ENCODE measurements at places on chromosomes 13 and 19.

DNA sequence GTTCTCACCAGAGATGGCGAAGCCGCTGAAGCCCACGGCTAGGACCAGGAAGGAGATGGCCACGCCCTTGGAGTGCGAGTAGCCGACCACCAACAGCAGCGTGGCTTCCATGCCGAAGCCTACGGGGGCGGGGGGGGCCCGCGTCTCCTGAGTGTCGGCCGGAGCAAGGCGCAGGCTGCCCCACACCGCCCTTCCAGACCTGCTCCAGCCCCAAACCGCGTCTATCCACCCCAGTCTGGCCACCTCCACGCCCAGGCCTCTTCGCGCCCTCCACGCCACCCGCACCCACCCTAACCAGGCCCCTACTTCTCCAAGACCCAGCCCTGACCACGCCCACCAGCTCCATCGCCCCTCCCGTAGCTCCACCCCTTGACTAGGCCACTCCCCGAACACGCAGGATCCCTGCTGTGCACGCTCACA, 6.2 kb downstream of the GFY start:
- DNase-seq, result no peak

GRCh38 chr13:95146486-95146885, 154.8 kb downstream of the ABCC4 start:
- DNase-seq, result no peak

GRCh38 chr19:7506385-7507328, 9.2 kb upstream of the ZNF358 start:
- peak; percentile 89 for DNase-seq

- no peak for DNase-seq
Measured at GRCh38 chr19:45311621-45312020, 11.1 kb downstream of the CKM start.

GRCh38 chr13:98520674-98521449, 56.0 kb downstream of the STK24 start:
- DNase-seq, result no peak

DNA sequence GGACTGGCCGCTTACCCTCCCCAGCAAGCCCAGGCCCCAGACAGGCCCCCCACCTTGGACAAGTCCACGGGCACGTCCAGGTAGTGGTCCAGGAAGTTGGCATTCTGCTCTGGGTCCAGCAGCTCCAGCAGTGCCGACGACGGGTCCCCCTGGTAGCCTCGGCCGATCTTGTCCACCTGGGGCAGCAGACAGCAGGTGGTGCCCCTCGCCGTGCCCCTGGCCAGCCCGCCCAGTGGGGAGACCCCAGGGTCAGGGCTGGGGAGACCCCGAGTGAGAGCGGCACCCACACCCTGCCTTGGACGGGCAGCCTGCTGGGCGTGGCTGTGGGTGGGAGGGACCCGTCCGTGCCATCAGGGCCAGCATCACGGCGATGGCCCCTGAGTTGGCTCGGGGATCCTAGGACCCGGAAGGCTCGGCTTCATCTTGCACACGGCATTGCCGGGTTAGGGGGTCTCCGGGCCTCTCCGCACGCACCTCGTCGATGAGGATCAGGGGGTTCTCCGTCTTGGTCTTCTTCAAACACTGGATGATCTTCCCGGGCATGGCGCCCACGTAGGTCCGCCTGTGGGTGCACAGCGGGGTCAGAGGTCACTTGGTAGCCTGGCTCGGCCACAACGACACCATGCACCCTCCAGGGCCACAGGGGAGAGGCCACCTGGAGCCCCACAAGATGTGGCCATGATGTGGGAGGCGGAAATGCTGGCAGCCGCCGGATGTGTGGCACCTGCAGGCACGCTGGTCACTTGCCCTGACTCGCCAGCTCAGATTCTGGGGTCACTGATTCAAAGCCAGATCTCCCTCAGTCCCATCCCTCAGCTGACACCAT, 6.3 kb downstream of the RPL36 start:
- DNase-seq, result peak; percentile 18

DNA sequence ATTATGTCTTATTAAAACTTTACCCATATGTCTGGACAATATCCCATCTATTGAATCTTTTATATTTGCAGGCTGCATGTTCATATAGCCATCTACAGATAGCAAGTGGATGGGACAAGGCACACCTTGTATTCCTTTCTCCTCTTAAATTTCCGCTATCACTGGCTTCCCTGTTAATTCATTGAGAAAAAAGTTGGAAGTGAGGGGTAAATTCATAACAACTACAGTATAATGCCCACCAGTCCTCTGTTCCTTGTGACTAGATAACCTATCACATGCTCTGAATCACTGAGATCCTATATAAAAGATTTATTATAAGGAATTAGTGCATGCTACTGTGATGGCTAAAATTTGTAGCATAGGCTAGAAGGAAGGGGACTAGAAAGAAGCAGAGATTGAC, 1005.8 kb upstream of the ATXN8OS start:
- no peak for DNase-seq

- DNase-seq, result peak; percentile 85
Measured at GRCh38 chr13:48580185-48580803, 47.4 kb upstream of the RCBTB2 start.

- no peak for DNase-seq
Measured at GRCh38 chr19:14135985-14136508, 342 bp downstream of the ASF1B start.

GRCh38 chr13:77810430-77810829, 108.2 kb downstream of the EDNRB start:
- no peak for DNase-seq

DNA sequence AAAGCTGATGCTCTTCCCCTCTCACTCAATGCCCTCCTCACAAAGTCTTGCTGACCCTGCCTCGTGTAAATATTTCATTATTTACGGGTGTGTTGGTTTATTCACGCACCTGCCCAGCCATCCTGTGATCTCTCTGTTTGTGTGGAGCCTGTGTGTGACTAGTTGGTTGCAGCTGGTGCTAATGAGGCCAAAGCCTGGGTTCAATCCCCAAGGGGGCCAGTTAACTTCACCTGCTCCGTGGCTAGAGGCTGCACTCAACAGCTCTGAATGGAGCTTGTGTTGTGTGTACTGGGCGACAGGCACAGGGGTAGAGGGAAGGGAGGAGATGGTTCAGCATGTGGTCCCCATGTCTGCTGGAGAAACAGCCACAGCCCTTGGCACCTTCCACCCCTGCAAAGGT, 109.5 kb downstream of the DNAJC15 start:
- DNase-seq, result no peak

GRCh38 chr13:28568286-28568685, 73.4 kb upstream of the FLT1 start:
- peak; percentile 86 for DNase-seq

DNA sequence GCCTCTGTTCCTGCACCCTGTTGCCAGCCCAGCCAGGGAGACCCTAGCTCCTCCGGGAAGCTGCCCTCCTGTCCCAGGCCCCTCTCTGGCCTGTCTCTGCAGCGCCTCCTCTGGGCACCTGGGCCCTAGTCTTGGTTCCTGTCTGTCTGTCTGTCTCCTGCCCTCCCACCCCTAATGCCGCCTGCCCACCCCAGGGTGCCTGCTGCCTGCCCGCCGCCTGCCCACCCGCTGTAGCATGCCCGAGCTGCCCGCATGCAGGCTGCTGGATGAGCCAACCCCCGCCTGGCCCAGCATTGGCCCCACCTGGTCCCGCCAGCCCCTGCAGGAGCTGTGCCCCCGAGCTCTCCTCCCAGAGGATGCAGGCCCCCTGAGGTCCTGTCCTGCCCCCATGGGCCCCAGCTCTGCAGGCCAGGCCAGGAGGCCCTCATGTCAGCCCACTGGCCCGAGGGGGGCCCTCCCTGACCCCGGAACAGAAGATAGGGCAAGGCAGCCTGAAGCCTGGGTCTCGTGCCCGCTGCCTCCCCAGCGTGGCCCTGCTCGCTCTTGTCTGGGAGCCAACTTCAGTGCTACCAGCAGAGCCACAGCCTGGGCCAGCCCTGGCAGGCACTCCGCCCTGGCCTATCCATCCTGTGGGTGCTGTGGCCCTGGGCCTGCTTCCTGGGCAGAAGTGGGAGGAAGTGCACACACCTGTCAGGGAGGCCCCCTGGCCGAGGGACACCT, 5.2 kb downstream of the MAP2K7 start:
- no peak for DNase-seq

GRCh38 chr19:49872245-49873128, 4.7 kb downstream of the AKT1S1 start:
- DNase-seq, result no peak

DNA sequence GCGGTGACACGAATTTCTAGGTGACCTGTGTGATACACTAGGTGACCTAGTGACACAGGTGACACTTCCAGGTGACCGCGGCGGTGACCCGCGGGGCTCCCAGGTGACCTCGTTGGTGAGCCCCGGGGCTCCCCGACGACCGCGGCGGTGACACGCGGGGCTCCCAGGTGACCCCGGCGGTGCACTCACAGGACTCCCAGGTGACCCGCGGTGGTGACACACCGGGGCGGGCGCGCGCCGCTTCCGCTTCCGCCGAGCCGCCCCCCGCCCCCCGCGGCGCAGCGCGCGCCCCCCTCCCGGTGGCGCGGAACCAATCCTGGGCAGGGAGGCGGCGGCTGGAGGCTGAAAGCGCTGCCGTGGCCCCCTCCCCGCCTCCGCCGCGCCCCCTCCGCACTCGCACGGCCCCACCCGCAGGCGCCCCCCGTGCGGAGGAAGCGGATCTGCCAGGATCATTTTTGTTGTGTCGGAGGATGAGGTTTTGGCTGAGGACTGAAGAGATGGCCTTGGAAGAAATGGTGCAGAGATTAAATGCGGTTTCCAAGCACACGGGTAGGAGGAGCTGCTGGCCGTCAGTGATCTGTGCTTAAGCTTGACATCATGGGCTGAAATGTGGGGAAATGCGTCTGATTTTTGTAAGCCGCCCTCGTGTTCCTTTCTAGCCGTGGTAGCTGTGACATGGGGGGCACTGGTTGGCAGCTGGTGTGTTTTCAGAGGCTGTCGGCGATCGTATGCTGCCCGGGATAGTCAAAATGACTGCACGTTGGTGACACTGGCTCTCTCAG, at the start of gene MCF2L:
TSS of gene MCF2L (plus strand) at position 305 of the 782 bp plus-strand sequence. CDS start at position 471, 166 bp downstream.
- DNase-seq, result peak; percentile 66
